ENCODE measurements at places on chromosomes 4 and X.

GRCh38 chrX:153420851-153421599, 9.8 kb downstream of the ZFP92 start:
- no peak for DNase-seq

DNA sequence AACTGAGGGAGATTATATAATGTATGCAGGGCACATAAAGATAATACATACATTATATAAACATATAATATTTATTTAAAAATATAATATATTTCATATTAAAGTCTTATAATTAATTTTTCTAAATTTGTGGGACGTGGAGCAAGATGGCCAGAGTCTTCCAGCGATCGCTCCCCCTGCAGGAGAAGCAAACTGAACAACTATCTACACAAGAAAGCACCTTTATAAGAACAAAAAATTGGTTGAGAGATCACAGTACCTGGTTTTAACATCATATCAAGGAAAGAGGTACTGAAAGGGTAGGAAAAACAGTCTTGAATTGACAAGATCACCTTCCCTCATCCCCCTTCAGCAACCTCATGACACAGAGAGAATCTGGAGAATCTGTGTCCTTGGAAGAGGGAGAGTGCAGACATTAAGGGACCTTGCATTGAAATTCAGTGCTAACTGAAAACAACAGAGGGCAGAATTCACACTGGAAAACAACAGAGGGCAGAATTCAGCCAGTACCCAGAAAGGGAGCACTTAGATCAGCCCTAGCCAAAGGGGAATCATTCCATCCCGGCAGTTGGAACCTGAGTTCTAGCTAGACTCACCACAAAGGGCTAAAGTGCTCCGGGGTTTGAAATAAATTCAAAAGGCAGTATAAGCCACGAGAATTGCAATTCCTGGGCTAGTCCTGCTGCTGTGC, 262.5 kb upstream of the NDST3 start:
- DNase-seq: no peak

DNA sequence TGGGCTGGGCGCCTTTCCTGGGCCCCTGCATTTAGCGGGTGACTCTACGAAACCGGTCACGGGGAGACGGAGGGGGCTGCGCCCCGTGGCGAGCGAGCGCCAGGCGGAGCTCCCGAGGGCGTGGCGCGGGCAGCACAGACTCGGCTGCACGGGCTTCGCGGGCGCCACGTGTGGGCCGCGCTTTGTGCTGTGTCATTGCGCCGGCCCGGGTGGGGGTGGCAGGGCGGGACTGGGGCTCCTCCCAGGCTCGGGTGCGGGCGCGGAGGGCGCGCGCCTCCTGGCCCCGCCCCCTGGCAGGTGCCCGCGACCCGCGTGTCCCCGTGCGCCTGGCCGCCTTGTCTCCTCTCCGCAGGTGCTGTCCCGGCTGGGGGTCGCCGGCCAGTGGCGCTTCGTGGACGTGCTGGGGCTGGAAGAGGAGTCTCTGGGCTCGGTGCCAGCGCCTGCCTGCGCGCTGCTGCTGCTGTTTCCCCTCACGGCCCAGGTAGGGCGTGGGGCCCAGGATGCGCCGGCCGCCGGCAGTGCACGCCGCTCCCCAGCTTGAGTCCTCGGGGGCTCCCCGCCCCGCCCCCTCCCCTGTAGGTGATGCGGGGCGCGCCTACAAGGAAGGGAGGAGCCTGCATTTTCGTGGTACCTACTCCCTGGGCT, 651 bp downstream of the UCHL1 start:
- peak; percentile 86 for DNase-seq

DNA sequence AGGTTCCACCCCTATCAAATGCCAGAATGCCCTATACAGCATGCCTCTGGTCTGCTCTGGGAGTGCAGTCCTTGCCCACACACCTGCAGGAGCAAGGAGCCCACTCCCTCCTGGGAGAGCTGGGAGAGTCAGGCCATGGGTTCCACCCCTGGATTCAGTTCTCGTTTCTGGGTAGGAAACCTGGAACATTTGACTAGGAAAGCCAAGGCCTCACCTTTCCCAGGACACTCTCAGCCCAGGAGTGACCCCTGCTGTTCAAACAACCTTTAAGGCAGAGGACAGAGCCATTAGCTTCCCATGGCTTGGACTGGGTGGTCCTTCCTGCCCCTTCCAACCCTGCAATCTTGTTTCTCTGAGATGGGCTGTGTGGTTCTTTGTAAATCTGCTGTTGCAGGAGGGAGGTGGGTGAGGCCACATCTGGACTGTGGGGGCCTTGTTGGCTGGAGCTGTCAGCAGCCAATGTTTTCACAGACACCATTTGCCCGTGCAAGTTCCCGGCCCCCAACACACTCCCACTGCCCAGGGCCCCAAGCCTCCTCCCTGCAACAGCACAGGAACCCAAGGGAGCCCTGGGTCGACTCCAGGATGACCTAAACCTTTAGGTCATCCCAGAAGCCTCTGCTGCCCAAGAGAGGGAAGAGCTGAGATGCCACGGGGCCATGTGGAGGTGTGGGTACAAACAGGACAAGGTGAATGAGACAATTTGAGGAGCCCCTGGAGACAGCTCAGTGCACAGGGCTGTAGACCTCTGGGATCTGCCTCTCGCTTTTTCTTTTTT, 104.4 kb downstream of the PJA1 start:
- DNase-seq: peak; percentile 79

- no peak for DNase-seq
These were observed 273.3 kb upstream of the FAT4 start for GRCh38 chr4:125041372-125041930.

GRCh38 chr4:177281351-177281909, 28.2 kb upstream of the NEIL3 start:
- DNase-seq: no peak

DNA sequence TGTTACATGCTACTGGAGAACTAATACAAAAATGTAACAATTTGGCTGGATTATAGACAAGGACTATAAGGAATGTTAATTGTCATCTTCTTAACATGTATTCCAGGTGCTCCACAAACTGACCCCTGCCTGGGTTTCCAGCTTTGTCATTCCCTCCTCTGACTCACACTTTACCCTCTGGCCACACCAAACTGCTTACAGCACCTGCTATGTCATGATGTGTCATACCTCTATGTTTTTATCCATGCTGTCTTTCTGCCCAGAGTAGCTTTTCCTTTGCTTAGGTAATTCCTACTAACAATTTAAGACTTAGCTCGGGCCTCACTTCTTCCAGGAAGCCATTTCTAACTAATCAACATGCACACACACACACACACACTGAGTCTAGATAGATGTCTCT, 14.0 kb upstream of the SHROOM4 start:
- DNase-seq: no peak

GRCh38 chr4:88820698-88821415, 123.2 kb upstream of the NAP1L5 start:
- no peak for DNase-seq

DNA sequence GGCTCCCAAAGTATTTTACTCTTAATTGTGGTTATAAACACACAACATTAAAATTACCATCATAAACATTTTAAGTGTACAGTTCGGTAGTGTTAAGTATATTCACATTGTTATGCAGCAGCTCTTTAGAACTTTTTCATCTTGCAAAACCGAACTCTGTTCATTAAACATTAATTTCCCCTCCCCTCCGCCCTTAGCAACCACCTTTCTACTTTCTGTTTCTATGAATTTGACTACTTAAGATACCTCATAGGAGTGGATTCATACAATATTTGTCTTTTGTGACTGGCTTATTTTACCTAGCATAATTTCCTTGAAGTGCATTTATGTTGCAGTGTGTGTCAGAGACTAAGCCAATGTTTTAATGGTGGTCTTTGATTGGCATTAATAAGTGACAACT, 32.6 kb downstream of the IL13RA1 start:
- DNase-seq: no peak

- DNase-seq: no peak
These were observed 202.6 kb downstream of the TMA16 start for GRCh38 chr4:163697121-163697520.

DNA sequence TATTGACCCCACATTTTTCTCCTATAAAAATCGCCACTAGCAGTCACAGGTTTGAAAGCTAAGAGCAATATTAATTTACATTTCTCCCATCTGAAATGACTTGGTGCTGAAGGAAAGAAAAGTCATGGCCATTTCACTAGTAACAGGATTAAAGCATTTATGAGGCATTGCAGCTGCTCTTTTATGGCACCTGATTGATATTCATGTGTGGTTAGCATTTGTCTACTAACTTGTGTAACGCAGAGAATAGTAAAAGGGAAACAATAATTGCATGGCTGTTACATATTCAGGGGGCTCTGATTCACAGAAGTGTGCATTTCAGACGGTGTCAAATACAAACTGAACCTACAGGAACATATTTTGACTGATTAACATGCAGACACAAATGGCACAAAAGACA, 5.2 kb downstream of the PCDH19 start:
- DNase-seq: no peak

GRCh38 chr4:157885811-157886210, 287.0 kb downstream of the GASK1B start:
- no peak for DNase-seq

- no peak for DNase-seq
These were observed 258.3 kb upstream of the GABRA2 start for GRCh38 chr4:46648088-46648744.

DNA sequence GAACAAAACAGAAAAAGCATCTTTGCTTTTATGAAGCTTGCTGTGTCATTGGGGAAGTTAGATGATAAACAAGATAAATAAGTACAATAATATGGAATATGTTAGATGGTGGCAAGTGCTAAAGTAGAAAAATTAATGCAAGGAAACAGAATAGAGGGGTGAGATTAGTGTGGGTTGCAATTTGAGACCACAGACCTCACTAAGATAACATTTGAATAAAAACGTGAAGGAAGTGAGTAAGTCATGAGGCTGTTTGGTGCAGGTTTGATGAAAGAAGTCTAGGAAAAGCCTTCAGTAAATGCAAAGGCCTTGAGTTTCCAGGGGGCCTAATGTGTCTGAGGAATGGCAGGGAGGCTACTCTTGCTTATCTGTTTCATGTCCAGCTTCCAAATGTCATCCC, 102.5 kb downstream of the CFAP299 start:
- DNase-seq: no peak

GRCh38 chr4:4800646-4801408, 58.6 kb upstream of the MSX1 start:
- DNase-seq: no peak

- DNase-seq: no peak
These were observed 39.6 kb downstream of the RPGR start for GRCh38 chrX:38287674-38288073.

- DNase-seq: no peak
These were observed 111.3 kb downstream of the CBLL2 start for GRCh38 chrX:22383988-22384387.

- no peak for DNase-seq
These were observed 291.5 kb upstream of the SMIM31 start for GRCh38 chr4:164462471-164462870.

GRCh38 chr4:111016416-111016815, 393.5 kb upstream of the PITX2 start:
- no peak for DNase-seq

DNA sequence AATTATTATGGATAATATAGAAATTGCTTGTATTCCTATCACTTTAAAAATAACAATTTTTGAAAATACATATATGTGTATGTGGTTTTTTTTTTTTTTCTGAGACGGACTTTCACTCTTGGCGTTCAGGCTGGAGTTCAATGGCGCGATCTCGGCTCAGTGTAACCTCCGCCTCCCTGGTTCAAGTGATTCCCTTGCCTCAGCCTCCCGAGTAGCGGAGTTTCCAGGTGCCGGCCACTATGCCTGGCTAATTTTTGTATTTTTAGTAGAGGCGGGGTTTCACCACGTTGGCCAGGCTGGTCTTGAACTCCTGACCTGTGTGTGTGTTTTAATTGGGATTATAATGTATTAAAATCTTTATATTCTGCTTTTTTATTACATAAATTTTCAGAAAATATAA, 97.9 kb upstream of the NUDT6 start:
- DNase-seq: no peak

DNA sequence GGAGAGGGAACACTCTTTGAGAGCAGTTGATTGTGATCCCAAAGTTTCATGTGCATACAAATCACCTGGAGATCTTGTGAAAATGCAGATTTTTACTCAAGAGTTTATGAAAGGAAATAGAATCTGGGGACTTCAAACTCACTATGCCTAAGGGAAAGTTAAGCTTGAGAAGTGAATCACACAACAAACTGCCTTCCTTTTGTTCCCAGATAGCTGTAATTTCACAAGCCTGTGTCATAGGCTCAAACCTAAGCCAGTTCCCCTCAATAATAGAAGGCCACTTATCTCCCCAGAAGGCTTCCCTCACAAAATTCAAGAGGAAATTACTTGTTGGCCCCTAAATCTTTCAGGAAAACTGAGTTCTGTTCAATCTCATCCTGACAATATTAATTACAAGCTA, 132.8 kb upstream of the MAGEB16 start:
- DNase-seq: no peak

DNA sequence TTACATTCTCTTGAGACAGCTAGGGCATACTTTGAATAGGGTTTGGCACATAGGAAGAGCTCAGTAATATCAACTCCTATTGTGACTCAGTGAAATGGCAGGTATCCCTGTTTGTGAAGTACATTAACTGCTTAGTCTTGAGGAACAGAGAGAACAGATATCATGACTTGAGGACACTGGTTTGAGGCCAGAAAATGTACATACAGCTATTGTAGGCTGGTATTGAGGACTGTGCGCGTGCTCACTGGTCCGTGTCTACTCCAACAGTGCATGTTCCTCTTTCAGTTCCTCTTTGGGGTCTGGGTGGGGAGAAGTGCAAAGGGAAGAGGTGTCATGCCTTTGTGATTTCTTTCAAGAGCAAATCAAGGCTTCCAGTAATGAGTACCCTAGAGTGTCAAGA, 34.6 kb upstream of the TBC1D9 start:
- DNase-seq: no peak
